ENCODE measurements at places on chromosomes 16 and 17.

DNA sequence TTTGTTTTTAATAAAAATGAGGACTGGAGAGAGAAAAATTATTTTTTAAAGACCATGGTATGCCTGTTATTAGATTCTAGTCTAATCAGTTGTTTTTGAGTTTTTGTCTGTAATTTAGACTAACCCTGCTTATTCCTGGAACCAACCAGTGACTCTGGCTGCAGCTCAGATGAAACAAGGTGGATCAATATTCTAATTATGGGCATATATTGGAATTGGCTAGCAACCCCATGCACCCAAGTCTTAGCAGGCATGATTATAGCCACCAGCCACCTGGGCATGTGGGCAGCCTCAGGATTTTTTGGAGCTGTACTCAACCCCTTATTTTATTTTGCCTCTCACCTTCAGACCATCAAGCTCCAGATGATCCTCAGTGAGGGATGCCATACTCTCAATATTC, 21.6 kb upstream of the SLC6A2 start:
- no peak for DNase-seq

- DNase-seq: no peak
These were observed 15.0 kb downstream of the SMIM36 start for GRCh38 chr17:55496094-55496881.

GRCh38 chr17:22217135-22217534, 524.8 kb downstream of the KCNJ18 start:
- DNase-seq: no peak

- DNase-seq: peak; percentile 93
These were observed 1.2 kb upstream of the CCDC42 start for GRCh38 chr17:8745586-8746500.

GRCh38 chr17:11205659-11206058, 35.4 kb upstream of the SHISA6 start:
- DNase-seq: no peak

DNA sequence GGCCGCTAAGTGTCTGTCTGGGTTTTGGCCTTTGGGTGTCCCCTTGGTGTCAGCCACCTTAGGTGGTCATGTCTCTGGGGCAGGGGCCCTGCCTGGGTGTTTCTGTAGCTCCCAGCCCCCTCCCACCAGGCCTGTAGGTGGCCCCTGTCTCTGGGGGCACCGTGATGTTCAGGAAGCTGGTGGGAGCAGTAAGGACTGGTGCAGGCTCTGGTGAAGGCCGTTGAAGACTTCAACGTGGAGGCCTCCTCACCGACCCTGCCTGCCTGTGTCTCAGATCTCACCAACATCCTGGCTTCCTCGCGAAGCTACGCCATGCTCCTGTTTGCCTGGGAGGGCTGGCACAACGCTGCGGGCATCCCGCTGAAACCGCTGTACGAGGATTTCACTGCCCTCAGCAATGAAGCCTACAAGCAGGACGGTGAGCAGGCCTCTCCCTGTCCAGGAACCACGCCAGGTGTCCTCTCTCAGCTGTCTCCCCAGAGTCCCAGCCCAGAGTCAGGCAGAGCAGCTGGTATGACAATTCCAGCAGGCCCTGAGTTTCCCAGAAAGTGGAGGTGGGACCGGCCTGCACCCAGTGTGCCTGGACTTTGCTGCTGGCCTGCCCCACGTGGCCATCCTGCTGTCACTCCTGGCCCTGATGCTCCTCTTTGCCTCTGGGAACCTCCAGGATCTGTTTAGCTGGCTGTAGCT, 2.8 kb downstream of the ACE start:
- DNase-seq: peak; percentile 48

- peak; percentile 94 for DNase-seq
These were observed at the start of gene PIPOX for GRCh38 chr17:29042679-29043538. Gene PIPOX (plus strand): TSS chr17:29043141. CDS start chr17:29043226, 85 bp downstream.

DNA sequence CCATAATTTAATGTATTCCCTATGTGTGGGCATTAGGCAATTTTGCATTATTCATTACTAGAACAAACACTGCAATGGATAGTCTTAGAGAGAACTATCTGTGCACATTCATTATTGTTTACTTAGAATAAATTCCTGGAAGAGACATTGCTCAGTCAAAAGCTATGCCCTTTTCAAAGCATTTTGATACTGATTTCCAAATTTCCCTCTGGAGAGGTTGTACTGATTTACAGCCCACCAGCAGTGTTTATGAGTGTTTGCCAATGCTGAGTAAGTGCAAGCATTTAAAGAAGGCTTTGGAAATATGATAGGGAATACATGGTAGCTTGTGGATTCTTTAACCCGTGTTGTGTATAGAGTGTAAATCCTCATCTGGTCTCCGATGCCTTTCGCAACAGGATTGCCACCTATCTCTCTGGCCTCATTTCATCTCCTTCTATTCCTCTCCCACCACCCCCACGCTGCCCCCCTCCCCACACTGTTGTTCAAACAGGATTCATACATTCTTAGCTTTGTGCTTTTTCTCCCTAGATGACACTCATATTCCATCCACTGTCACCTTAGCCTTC, 33.4 kb upstream of the MMD start:
- no peak for DNase-seq

DNA sequence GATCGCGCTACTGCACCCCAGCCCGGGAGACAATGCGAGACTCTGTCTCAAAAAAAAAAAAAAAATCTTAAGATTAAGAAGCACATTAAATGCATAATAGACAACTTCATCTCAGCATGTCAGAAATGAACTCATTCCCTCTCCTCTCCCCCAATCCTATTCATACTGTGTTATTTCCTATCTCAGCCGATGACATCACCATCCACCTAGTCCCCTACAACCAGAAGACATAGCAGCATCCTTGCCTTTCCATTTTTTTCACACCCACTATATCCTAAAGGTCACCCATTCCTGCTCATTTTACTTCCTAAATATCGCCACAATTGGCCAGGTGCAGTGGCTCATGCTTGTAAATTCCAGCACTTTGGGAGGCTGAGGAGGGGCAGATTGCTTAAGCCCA, 81.3 kb downstream of the RPGRIP1L start:
- DNase-seq: no peak

GRCh38 chr17:63163158-63163520, 197.1 kb downstream of the TANC2 start:
- no peak for DNase-seq

- DNase-seq: no peak
These were observed 63.7 kb upstream of the BCO1 start for GRCh38 chr16:81174644-81175324.

GRCh38 chr16:30030011-30030685, 923 bp downstream of the TLCD3B start:
- DNase-seq: no peak

DNA sequence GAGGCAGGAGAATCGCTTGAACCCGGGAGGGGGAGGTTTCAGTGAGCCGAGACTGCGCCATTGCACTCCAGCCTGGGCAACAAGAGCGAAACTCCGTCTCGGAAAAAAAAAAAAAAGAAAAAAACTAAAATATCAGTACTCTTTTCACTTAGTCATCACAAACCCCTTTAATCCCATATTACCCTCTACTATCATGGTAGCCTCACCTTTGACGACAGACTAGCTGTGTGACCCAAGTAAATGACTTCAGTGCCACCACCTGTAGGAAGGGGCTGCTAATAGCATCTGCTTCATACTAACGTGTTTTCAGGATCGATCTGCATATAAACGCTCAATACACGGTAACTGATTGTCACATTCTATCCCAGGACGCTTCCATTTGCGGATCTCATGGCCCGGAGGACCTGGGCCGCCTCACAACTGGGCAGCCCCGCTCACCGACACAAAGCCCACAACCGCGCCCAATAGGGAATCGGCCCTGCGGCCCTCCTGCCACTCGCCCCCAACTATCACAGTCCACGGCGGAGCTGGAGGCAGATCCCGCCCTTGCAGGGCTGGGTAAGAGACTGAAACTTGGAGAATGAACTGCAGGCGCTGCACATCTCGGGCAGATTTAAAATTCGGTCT, 1.1 kb upstream of the ZNF263 start:
- DNase-seq: peak; percentile 90

DNA sequence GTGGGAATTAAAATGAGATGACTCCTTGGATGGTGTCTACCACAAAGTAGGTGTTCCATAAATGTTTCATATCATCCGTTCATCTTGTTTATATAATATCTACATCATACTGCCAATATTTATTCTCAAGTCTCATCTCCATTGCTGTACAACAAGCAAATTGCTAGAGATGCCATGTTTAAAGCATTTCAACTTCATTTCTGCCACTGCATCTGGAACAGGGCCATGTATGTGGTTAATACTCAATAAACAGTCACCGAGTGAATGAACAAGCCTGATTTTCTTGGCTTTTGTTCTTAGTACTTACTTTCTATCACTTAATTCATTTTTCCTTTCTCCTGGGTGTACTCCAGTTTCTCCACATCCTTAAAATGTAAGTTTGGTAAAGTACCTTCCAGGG, 107.6 kb downstream of the KCNJ2 start:
- DNase-seq: no peak

Measured in endodermal cell (in vitro differentiated cells).